Pulmonary artery endothelial cell (primary cell): ENCODE measurements at places on chromosomes 3 and 15. TPM values are rescaled to one million over a fixed set of nuclear protein-coding genes. Genes with fewer than 3 reads are reported as not detected.

The TOMM70 gene
- total RNA-seq, result 37.4 and 41.4 TPM in 2 replicates

The SLC35G2 gene
- 15.6 and 24.9 TPM in 2 replicates for total RNA-seq

DNA sequence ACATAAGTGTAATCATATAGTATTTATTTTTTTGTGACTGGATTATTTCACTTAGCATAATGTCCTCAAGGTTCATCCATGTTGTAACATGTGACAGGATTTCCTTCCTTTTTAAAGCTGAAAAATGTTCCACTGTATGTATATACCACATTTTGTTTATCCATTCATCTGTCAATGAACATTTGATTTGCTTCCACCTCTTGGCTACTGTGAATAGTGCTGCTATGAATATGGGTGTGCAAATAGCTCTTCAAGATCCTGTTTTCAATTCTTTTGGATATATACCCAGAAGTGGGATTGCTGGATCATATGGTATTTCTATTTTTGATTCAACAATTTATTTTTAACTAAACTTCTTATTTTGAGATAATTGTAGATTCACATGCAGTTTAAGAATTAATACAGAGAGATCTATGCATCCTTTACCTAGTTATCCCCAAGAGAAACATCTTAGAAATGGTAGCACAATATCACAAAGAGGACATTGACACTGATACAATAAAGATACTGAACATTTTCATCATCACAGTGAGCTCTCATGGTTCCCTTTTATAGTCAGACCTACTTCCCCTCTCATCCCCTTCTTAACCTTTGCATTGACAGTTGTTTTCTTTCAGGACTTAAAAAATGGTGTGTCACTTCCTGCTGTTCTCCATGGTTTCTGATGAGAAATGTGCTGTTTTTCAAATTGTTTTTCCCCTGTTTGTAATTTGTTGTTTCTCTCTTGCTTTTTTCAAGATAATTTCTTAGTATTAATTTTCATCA is 90.1 kb downstream of the SATB1 start:
- no peak for DNase-seq

- no peak for DNase-seq
Observed at GRCh38 chr3:150736903-150737832, 25.8 kb downstream of the SIAH2 start.

DNA sequence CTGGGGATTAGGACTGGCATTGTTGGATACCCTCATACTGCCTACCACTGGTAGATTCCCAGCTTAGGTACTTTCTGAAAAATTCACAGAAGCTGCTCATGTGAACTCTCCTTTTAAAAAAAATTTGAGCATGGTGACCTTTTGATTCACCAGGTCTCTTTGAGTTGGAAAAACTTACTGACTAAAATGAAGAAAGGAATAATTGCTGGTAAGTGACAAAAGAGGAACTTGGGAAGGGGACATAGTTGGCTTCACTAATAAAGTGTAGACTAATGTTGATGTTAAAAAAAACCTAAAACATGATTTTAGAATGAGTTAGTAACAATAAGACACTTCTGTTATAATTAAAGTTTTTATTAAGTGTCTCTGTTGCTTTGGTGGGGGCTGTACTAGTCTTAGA is 8.6 kb downstream of the VPS8 start:
- DNase-seq, result no peak

DNA sequence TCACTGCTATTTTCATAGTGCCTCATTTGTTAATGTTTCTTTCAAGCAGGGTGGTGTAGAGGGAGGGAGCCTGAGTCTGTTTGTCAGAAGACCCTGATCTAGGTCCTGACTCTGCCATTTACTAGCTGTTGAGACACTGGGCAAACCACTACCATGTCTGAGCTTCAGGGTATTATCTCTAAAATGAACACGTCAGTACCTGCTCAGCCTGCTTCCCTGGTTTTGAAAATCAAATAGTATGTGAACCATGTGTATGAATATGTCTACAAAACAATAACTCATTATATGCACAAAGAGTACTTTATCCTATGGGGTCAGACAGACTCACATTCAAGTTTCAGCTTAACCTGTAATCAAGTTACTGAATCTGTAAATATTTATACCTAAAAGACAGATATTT is 25.1 kb downstream of the SYNPR start:
- no peak for DNase-seq
